ENCODE measurements at places on chromosomes 16 and 17.
A peak's percentile ranks its signal among the peaks of the same experiment; 100 is the strongest.

DNA sequence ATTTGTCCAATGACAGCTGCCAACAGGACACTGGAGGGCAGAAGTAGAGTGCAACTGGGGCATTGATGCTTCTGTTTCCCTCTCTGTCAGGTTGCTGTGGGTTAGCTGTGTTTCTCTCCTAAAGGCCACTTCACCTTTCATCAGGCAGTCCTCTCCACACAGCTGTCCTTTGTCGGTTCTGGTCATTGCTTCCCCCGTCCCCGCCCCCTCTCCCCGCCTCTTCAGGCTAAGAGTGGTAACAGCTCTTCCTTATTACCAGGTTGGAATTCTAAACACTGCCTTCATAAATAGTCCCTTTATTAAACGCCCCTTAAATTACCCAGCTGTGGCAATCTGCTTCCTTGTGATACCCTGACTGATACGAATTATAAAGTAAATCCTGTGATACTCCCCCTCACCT is 31.8 kb upstream of the NSRP1 start:
- DNase-seq = no peak

- no peak for DNase-seq
Observed at GRCh38 chr16:50329446-50330189, 39.2 kb downstream of the BRD7 start.

GRCh38 chr16:31569360-31569717 is 41.6 kb downstream of the AHSP start:
- no peak for DNase-seq

- no peak for DNase-seq
Observed at GRCh38 chr17:58184308-58184985, 8.1 kb upstream of the EPX start.

GRCh38 chr17:43813386-43813785 is 19.6 kb downstream of the MPP3 start:
- no peak for DNase-seq

DNA sequence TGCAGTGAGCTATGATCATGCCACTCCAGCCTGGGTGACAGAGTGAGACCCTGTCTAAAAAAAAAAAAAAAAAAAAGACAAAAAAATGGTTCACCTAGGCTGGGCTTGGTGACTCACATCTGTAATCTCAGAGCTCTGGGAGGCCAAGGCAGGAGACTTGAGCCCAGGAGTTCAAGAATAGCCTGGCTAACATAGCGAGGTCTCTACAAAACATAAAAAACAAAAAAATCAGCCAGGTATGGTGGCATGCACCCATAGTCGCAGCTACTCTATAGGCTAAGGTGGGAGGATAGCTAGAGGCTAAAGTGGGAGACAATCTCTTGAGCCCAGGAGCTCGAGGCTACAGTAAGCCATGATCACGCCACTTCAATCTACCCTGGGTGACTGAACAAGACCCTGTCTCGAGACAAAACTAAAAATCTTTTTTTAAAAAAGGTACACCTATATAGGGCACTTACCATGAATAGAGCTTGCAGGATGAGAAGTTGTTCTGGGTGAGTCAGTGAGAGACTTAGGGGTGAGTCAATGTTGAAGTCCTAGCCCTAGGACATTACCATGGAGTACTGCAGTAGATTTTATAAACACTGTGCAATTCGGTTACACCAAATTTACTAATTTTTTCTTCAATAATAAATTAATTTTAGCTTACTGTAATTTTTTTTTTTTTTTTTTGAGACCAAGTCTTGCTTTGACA is 19.0 kb downstream of the USP32 start:
- DNase-seq = no peak

DNA sequence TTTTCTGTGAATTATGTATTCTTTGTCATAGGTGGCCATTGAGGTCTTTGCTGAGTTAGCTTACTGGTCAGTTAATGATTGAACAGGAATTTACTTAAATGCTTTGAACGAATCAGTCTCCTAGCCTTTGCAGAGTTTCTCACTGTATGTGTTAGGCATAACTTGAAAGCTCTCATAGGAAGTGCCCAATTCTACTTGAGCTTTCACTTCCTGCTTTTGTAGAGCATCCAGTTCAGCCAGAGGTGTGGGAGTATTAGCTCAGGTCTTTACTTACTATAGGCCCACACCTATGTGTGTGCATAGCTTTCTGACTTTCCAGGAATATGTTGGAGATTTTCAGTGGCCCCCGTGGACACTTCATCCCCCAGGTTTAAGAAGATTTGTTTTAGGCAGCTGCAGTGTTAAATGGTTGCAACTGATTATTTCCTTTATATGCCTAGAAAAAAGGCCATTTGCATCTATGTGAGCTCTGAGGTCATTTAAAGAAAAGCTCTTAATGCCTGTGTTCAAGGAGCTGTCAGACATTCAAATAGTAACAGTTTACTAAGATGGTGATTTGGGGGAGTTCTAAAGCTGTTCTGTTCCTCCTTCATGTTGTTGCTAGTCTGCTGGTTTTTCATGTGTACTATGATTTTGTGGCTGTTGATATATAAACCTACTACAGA is 62.3 kb downstream of the PHKB start:
- no peak for DNase-seq

GRCh38 chr17:31598921-31599571 is 207.6 kb downstream of the RAB11FIP4 start:
- DNase-seq = no peak

DNA sequence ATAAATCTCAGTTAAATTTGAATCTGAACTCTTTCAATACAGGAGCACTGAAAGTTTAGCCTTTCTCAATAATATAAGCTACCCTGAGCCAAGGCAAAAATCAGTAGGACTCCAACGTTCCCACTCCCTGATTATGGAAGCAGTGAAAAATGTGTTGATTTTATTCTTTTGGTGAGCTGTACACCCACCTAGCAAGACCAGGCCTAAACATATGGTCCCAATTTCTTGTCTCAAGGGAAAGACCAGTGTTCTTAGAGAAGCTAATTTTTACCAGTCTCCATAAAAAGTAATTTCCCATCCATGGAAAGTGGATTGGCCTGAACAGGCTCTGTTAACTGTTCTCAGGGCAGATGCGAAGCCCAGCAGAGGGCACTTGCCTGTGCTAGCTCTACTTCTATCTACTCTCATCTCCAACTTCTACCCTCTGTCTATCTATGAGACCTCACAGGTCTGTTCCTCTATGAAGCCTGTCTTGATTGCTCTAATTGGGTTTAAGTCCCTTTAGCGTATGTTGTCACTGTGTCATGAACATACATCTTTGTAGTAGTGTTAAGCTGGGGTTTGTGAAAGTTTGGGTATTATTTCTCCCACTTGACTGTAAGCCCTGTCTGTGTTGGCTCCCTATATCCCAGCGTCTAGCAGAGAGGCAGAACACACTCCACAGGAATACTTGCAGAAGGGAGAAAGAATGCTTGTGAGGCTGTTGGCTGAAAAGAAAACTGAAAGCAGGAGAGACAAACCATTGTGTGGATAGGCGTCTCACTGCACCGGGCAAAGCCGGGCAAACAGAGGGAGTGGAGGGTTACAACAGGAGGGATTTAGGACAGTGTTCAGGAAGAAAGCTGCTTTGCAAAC is 167.1 kb upstream of the MAF start:
- no peak for DNase-seq

- no peak for DNase-seq
Observed at GRCh38 chr16:85994492-85995490, 95.8 kb downstream of the IRF8 start.

DNA sequence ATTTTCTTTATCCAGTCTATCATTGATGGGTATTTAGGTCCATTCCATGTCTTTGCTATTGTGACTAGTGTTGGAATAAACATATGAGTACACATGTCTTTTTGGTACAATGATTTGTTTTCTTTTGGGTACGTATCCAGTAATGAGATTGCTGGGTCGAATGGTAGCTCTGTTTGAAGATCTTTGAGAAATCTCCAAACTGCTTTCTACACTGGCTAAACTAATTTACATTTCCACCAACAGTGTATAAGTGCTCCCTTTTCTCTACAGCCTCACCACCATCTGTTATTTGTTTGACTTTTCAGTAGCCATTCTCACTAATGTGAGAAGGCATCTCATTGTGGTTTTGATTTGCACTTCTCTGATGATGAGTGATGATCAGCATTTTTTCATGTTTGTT is 103.7 kb downstream of the GOSR1 start:
- DNase-seq = no peak

- no peak for DNase-seq
Observed at GRCh38 chr16:11320170-11320569, 25.1 kb upstream of the RMI2 start.

GRCh38 chr16:2296661-2297505 is 29.0 kb upstream of the RNPS1 start:
- DNase-seq = no peak

DNA sequence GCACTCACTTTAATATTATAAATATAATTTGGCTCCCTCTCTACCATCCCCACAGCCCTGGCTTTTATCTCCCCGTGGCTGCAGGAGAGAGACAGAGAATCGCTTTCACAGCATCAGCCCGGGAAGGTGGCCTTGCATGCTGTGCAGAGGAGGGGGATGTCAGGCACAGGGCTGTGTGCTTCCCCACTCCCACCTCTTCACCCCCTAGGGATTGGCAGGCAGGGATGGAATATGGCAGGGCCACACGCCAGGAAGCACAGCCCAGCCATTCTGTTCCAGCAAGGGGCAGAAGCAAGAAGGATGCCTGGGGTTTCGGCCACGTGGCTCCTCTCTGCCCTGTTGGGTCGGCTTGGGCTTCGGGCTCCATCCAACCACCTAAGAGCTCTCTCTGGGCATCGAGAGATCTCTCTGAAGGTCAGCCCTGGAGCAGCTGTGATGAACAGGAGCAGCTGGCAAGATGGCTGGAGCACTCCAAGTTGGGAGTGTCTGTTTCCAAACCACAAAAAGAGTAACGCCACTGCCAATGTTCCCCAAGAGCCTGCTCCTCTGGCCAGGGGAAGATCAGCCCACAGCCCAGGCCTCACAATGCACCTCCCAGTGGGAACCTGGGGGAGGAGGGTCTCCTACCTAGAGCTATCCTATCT is 223.2 kb downstream of the C16orf78 start:
- DNase-seq = no peak

DNA sequence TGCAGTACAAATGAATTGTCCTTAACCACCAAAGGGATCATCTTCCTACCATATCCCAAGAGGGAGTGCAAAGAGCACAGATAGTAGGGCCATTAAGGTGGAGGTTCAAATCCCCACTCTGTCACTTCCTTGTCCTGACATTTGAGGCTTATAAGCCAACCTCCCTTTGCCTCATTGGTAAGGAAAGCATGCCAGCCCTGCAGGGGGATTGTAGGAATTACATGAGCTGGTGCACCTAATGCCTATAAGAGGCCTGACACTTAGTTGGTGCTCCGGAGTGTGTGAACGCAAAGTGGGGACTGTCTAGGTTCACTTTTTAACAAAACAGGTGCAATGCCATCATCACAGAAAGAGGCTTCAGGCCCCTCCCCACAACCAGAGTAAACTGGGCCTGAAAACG is 374.4 kb downstream of the SNX29 start:
- DNase-seq = no peak

- DNase-seq = peak; percentile 96
Observed at GRCh38 chr17:979539-980405, at the start of gene NXN. Gene NXN (minus strand): TSS chr17:979776.

GRCh38 chr17:6170349-6170748 is 100.2 kb downstream of the WSCD1 start:
- DNase-seq = no peak

GRCh38 chr16:68999114-68999513 is 106.3 kb upstream of the HAS3 start:
- DNase-seq = no peak

DNA sequence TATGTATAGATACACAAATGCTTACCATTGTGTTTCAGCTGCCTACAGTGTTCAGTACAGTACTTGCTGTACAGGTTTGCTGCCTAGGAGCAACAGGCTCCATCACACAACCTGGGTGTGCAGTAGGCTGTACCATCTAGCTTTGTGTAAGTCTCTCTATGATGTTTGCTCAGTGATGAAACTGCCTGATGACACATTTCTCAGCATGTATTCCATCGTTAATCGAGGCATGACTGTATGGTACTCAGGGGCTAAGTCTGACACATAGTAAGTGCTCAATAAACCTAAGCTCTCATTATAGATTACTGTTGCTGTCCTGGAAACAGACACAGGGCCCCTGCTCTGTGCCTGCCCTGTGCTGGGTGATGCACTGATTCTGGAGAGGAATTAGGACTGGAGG is 18.1 kb downstream of the KCNJ12 start:
- no peak for DNase-seq

DNA sequence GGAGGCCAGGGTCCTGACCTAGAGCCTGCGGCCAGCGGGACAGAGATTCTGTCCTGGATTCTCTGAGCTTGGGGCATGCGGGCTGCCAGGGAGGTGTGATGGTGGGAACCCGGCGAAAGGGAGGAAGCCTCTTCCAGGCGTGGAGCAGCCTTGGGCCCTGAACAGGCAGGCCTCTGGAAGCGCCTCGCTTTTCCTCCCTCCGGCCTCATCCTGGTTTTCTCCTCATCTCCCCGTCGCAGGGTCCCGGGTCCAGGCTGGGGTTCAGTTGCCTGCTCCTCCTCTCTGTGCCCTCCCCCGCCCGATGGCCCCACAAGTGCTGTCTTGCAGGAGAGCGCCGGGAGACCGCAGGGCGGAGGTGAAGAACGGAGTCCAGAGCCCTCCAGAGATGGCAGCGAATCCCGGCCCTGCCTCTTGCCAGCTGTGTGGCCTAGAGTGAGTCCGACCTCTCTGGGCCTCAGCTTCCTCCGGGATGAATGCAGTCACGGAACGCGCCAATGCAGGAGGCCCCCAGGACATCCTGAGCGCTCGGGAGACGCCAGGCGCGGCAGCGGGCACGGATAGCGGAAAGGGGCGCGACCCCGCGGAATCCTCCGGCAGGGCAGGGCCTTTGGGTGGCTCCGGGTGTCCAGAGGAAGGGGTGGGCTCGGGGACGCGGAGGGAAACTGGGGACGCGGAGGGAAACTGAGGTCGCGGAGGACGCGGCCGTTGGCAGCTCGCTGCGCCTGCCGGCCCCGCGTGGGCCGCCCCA is 553 bp upstream of the RAB11FIP4 start:
- no peak for DNase-seq

GRCh38 chr16:73949574-73950320 is 346.9 kb upstream of the PSMD7 start:
- peak; percentile 35 for DNase-seq

GRCh38 chr16:12531937-12532336 is 271.8 kb downstream of the CPPED1 start:
- DNase-seq = no peak

DNA sequence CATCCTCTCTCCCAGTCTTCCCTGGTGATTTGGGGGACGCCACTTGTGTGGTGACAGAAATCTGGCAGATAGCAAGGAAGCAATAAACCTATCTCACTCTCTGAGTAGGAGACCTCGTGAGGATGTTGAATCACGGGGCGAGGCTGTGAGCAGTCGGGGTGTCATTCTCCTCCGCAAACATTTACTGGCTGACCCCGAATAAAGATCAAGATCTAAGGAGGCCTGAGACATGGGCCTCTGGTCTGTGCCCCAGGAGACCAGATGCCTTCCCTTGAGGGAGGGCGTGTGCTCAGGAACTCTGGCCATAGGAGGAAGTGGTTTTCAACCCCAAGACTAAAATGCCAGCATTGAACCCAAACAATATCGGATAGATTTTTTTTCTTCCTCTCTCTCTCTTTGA is 53.1 kb downstream of the FOXL1 start:
- DNase-seq = no peak

- no peak for DNase-seq
Observed at GRCh38 chr17:80792373-80792781, 199.3 kb upstream of the CHMP6 start.

GRCh38 chr17:418421-418751 is 65.8 kb upstream of the RPH3AL start:
- no peak for DNase-seq

GRCh38 chr17:75507733-75508719 is 7.3 kb downstream of the CASKIN2 start:
- DNase-seq = peak; percentile 93

- no peak for DNase-seq
Observed at GRCh38 chr17:58335061-58335731, 6.6 kb upstream of the TSPOAP1 start.

All from frontal cortex (tissue), 4 donors.